Activated CD4-positive, alpha-beta T cell treated with anti-CD3 and anti-CD28 coated beads for 48 hours (primary cell): ENCODE measurements at places on chromosomes 12 and 14.
A peak's percentile ranks its signal among the peaks of the same experiment; 100 is the strongest.

DNA sequence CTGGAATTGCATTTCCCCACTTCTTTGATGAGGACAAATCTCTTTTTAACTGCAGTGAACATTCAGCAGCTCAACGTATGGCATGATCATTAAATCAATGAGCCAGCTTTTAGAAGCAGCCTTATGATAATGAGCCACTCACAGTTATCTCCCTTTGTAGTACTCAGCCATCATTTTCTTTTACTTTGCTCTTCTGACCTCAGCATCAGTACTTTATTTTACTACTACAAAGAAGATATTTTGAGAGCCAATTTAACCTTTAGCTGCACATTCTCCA lies 250.0 kb upstream of the CLEC14A start:
- DNase-seq = no peak

DNA sequence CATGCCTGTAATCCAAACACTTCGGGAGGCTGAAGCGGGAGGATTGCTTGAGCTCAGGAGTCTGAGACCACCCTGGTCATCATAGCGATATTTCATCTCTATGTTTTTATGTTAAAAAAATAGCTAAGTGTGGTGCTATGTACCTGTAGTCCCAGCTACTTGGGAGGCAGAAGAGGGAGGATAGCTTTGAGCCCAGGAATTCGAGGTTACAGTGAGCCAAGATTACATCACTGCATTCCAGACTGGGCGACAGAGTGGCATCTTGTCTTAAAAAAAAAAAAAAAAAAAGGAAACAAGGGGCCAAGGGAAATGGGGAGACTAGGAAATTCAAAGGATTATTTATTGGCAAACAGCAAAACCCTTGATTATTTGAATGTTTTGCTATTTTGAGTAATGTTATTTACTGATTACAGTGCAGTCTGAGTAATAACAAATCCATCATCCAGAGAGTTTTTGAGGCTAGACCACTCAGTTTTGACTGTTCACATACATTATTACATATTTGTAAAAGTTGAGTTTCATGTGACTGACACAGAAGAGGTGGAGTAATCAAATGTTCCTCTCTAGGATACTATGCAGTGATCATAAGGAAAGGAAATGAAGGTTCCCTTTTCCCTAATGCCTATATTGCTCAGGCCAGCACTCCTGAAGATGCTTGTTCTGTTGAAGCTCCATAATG lies 40.8 kb downstream of the PRKCH start:
- no peak for DNase-seq

GRCh38 chr12:128991716-128992115 lies 138.4 kb downstream of the GLT1D1 start:
- no peak for DNase-seq

GRCh38 chr12:100926669-100927248 lies 132.2 kb downstream of the ANO4 start:
- no peak for DNase-seq

DNA sequence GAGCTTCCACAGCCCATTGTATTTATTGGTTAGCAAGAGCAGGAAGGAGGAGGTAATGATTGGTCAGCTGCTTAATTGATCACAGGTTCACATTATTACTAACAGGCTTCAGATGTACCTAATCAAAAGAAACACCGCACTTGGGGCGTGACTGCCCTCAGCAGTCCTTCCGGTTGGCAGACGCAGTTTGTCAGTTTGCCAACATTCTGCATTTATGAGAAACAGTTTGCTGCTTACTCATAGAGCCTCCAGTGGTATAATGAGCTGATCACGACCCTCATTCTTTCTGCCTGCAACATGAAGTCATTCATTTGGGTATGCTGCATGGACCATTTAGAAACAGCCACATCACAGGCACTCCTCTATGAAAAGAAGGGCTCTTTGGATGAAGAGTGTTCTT lies 42.5 kb upstream of the PPM1H start:
- no peak for DNase-seq

DNA sequence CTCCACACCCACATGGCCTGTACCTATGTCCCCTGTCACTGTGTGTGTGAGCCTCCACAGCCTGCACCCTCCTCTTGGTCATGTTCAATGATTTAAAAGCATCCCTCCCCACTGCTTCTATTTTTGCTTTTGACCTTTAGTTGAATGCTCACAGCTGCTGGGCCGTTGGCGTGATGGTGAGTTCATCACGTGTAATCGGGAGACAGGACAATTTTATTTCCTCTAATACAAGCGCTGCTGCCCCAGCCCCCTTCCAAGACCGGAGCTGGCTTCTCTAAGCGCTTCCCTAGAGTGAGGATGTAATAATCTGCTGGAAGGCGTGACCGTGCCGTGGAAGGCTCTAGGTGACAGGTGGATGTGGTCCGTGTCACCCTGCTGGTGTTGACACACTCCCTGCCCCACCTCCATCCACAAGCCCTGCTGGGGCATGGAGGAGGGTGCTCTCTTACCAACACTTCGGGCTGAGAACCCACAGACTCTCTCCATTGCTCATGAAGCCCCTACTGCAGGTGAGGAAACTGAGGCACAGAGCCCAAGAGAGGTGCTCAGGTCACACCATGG lies 25.4 kb downstream of the CCDC85C start:
- DNase-seq = no peak

DNA sequence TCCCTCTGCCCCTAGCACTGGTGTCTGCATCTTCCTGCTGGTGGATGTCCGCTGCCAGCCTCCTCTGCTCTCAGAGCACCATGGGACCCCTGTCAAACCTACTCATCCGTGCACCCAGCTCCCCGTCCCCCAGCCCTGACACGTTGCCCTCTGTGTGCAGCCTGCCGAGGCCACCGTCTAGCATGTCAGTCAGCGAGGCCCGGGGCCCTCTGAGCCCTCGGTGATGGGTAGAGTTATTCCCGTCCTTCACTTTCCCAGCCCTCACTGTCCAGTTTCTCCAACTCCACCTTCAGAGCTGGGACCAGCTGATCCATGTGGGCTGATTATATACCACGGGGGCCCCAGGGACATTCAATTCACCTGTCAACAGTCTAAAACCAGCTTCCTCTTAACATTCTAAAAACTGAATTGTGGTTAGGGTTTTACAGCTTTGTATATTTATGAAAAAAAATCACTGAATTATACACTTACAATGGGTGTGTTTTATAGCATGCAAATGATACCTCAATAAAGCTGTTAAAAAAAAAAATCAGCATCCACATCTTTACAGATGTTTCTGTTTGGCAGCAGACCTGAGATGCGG lies 61.3 kb downstream of the CCDC88C start:
- no peak for DNase-seq

GRCh38 chr12:110282300-110282860 lies 1.3 kb downstream of the ATP2A2 start:
- no peak for DNase-seq

GRCh38 chr14:65169351-65169750 lies 67.0 kb upstream of the MAX start:
- DNase-seq = no peak

DNA sequence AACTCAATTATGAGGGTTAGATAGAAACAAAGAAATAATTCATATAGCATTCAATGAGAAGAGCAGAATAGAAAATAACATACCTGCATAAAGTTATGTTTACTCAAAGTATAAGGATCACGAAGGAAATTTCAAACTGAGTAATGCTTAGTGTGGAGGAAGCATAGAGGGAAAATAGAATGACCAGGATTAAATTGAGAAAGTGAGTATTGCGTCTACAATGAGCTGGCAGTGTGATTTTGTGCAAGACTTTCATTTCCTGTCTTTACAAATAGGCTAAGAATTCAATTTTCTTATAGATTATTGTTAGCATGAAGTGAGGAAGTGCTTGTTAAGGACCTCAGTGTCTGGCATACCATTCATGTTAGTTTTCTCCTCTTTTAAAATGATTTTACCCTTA lies 12.0 kb downstream of the ADGRD1 start:
- no peak for DNase-seq

DNA sequence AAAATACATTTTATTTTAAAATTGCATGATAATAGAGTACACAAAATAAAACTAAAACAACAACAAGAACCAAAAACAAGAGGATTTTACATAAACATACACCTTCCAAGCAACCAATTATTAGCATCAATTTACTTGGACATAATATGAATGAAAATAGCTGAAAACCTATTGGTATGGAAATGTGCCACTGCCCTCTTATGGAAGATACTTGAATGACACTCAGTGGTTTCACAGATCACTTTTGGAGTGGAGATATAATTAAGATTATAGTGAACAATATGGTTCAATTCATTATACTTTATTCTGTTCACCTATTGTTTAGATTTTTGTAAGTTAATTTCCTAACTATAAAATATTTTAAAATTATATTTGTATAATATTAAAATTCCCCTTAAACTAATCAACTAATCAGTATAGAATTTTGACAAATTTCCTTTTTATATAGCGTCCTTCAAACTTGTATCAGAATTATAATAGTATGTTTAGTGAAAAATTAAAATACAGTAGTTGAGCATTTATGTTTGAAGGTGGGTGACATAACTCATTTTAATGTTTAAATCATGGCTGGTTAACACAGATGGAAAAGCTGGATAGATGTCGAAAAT lies 70.1 kb downstream of the SLC6A15 start:
- no peak for DNase-seq

DNA sequence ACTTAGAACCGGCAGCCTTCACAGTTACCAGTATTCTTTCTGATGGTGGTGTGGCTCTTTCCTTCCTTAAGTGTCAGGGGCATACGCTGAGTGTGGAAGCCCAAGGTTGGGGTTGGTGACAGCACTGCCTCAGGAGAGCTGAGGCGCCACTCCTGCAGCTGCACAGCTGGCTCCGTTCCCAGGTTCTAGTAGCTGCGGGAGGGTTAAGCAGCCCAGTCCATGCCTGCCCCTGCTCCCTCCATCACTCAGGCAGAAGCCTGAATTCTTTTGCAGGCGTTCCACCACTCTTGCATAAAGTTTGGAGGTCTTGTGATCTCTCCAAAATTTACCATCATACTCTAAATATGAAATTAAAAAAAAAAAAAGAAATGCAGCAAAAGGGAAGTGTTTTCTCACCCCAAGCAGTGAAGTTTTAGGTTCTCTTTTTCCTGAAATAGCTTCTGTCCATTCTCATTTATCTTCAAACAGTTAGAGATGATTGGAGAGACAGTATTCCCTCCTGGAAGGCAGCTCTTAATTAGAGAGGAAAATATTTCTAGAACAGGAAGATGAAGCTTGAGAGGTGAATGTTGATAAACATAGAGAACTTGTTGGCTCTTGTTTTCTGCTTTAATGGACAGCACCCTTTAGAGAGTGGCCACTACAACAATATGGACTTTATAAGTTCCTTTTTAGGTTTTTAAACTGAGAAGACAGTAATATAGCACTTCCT lies 136.1 kb downstream of the FGD4 start:
- peak; percentile 4 for DNase-seq

GRCh38 chr12:988646-989045 lies 2.4 kb upstream of the ERC1 start:
- no peak for DNase-seq

DNA sequence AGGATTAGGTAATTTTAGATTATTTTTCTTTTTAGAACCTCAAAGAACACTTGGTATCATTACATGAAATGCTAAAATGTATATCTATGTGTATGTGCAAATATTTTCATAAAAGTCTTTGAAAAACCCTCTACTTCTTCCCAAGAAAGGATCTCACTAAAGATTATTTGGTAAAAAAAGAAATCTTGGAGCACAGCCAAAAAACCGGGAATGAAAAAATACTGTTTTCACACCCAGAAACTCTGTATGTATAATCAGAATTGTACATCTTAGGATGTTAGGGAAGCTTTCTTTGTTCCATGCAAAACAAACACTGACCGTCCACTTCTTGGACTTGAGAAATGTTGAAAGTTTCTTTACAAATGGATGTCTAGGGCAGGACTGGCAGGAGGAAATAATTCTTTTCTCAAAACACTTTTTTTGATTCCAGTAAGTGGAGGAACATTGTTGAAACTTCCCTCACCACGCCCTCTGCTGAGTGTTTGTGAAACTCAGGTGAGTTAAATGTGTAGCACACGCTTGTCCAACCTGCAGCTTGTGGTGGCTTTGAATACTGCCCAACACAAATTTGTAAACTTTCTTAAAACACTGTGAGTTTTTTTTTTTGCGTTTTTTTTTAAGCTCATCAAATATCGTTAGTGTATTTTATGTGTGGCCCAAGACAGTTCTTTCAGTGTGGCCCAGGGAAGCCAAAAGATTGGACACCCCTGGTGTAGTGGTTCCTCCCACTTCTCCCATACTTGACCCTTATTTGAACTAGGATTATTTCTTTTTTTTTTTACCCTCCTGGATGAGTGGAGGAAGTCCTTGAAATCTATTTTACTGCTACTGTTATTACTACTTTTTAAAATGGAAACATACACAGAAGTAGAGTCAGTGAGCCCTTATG lies 26.6 kb downstream of the FBXO34 start:
- DNase-seq = peak; percentile 41

GRCh38 chr14:101708853-101709532 lies 52.5 kb upstream of the PPP2R5C start:
- no peak for DNase-seq

- peak; percentile 93 for DNase-seq
Observed at GRCh38 chr12:6533923-6534694, at the start of gene GAPDH. Gene GAPDH (plus strand): TSS chr12:6534517. CDS start chr12:6534833, 316 bp downstream.

GRCh38 chr14:31965735-31966598 lies 111.1 kb upstream of the ARHGAP5 start:
- DNase-seq = no peak

DNA sequence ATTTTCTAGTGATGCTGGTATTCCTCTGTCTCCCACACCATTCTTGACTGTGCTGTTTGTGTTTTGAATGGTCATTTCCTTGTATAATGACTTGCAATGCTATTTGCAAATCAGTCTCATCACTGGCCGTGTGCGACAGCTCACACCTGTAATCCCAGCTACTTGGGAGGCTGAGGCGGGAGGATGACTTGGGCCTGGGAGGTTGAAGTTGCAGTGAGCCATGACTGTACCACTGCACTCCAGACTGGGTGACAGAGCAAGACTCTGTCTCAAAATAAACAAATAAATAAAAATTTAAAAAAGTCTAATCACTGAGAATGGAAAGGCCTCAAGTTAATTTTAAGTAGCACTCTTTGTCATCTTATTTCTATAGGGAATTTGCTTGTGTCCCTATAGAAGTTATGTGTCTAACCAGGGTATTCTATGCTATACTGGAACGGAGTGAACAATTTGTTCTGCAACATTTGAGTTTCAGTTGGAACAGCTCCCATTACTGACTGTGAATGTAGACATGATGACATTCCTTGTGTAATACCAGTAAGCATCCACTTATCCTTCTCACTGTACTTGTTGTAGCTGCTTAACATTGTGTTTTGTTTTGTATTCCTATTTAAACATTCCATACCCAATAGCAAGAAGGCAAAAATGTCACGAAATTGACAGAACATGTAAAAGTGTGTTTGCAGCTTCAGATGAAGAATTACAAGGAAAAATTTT lies 126.3 kb downstream of the MGST1 start:
- DNase-seq = no peak

- peak; percentile 23 for DNase-seq
Observed at GRCh38 chr12:4421590-4422031, 24.0 kb downstream of the FGF6 start.

DNA sequence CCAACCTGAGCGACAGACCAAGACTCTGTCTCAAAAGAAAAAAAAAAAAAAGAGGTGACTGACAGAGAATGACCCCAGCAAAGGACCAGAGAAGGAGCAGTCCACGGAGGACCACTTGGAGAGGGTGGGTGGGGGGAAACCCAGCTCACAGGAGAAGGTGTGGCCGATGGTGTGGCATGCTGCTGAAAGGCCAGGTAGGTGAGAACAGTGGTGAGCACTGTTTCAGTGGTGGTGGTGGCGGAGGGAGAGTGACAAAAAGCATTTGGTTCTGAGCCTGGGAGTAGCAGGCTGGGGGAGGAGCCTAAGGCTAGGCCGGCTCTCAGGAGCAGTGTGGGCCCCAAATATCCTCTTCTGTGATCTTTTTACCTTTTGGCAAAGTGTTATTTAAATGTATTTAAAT lies 63.8 kb downstream of the IRF2BPL start:
- DNase-seq = peak; percentile 68

GRCh38 chr14:57205938-57206337 lies 62.8 kb downstream of the EXOC5 start:
- no peak for DNase-seq
